Spinal cord (tissue), 10 donors: ENCODE measurements at places on chromosomes 12 and 14. TPM values are rescaled to one million over a fixed set of nuclear protein-coding genes. Genes with fewer than 3 reads are reported as not detected.

HCAR1 gene
- polyA plus RNA-seq, result 2.1 TPM

NXPH4 gene
- polyA plus RNA-seq, result 31.9 TPM

CD27 gene
- polyA plus RNA-seq, result 3.6 TPM

DHRS2 gene
- polyA plus RNA-seq, result 2.0 TPM

CS gene
- 196 TPM for polyA plus RNA-seq

- DNase-seq, result no peak
Measured at GRCh38 chr12:6143303-6143675, 18.8 kb upstream of the VWF start.

GRCh38 chr12:92191061-92191460 is 45.4 kb upstream of the BTG1 start:
- DNase-seq, result no peak

GRCh38 chr12:131607658-131608447 is 103.0 kb upstream of the SFSWAP start:
- DNase-seq, result no peak

- DNase-seq, result no peak
Measured at GRCh38 chr14:100110816-100111215, 45.6 kb downstream of the EVL start.

DNA sequence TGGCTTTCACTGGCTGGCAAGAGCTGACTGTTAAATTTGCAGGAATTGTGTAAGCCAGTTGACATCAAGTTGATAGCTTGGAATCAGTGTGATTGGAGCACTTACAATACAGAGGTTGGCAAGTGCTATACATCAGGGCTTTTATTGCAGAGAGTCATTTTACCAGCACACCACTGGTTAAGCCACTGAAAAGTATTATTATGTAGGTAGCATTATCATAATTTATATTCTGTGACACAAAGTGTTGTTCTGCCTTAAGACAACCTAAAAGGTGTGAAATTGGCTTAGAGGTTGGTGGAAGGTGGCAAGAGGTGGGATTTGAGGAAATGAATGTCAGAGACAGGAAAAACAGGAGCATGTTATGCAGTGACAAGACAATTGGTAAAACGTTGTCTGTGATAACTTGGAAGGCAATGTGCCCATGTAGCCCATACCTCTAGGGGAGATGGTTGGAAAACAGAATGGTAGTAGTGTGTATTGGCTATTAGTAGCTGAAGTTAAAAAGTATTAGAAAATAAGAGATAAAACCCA is 172.9 kb upstream of the PRICKLE1 start:
- no peak for DNase-seq

DNA sequence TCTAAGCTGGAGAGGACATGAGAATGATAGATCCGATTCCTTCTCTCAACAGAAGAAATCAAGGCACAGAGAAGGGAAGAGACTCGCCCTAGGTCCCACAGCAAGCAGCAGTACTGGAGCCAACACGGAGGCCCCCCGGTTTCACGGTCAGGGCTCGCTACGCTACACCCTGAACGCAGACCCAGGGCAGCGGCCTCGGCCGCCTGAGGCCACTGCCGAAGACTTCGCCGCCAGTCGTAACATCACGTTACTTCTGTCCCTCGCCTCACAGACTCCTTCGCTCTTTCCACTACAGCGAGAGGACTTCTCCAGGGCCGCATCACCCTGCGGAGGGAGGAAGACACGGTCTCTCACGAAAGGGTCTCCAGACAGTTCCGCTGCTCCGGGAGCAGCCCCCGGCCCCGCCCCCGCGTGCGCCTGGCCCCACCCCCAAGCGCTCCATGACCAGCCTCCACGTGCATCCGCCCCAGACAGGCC is 411 bp upstream of the DCAF4 start:
- no peak for DNase-seq

GRCh38 chr14:24845851-24846250 is 204.1 kb downstream of the STXBP6 start:
- DNase-seq, result no peak

- DNase-seq, result peak; percentile 95
Measured at GRCh38 chr12:104381731-104382480, 74.8 kb upstream of the CHST11 start.

- DNase-seq, result no peak
Measured at GRCh38 chr14:37991027-37991426, 216.7 kb upstream of the SSTR1 start.

DNA sequence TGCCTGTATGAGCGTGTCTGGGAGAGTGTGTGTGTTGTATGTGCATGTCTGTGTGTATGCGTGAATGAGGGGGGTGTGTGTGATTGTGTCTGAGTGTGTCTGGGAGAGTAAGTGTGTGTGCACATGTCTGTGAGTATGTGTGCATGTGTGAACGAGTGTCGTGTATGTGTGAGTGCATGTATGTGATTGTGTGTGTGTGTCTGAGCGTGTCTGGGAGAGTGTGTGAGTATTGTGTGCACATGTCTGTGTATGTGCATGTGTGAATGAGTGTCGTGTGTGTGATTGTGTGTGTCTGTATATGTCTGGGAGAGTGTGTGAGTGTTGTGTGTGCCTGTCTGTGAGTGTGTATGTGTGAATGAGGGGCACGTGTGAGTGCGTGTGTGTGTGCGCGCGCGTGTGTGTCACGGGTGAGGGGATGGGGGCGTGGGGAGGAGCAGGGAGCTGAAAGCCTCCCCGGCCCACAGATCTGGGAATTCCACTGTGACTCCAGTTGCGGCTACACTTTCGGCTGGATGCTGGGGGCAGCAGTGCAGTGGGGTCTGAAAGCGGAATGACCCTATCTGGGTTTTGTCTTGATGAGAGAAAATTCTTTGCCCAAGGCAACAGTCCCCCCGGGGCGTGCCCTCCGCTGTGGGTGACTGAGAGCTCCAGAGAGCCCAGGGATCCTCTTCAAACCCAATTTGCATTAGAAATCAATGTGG is 138.1 kb upstream of the MED13L start:
- no peak for DNase-seq

DNA sequence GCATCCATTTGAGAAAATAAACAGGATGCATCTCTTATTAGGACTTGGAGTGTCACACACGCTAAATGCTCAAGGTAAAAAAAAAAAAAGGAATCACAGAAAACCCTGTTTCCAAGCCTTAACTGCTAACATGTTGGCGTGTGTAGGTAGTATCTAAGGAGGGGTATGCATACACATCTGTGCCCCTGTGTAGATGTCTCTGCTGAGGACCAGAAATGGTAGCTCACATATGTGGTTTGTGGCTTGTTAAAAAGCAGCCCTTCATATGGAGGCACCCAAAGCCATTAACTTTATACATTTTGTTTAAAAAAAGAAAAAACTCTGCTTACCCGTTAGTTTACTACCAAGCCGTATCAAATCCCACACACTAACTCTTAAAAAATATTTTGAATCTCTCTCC is 314.1 kb downstream of the SNAPC1 start:
- DNase-seq, result no peak

DNA sequence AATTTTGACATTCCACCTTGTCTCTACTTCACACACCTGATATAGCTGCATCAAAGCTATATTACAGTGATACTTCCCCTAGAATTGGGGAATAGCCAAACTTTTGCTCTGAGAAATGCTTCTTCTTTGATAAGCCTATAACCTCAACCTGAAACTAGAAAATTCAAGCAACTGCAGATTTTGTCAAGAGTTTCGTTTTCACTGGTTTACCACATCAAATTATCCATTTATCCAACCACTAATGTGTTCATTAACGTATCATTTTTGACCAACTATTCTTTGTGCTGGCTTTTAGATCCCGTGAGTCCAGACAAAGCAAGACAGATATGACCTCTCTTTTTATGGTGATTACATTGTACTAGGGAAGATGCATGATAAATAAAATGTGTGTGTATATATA is 13.5 kb upstream of the TAS2R46 start:
- DNase-seq, result no peak

GRCh38 chr12:16187660-16188059 is 89.8 kb downstream of the SLC15A5 start:
- DNase-seq, result peak; percentile 89
